Motor neuron (in vitro differentiated cells): ENCODE measurements at places on chromosomes 5 and 9.

DNA sequence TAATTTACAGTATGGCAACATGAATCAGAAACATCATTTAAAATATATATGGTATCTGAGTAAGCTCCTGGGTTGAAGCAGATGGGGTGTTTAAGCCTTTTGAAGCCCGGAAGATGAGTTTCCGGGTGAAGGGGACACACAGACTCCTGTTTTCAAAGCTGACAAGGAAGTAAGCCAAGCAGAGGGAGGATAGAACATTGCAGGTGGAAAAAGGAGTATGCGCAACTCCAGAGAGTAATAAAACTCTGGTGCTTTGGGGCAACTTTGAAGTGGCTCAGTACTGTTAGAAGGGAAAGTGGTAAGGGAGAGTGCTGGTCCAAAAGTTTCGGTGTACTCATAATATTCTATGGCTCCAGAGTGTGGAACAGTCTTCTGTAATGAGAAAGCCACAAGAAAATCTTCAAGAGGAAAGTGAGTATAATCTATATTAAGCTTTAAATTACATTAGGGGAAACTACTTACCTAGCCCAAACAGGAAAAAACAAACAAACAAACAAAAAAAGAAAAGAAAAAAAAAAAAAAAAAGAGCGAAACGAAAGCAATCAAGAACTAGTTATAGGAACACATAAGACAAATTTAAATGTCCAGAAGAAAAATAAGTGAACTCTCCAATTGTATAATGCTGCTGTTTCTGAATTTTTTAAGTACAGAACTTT, 2.3 kb upstream of the ST8SIA4 start:
- no peak for ATAC-seq

DNA sequence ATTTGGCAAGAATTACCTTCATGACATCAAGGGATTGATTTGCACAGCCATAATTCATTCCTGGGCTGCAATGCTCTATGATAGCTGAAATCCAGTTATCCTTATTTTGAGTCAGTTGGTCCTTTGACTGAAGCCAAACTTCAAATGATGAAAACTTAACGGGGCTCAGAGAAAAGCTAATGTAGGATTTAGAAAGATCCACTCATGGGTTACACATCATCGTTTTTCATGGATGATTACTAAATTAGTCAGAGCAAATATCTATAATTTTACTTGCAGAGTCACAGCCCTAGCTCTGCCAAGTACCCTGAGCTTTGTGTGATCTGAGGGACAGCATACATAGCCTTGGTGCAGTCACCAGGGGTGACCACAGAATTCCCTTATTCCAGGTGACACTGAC, 27.3 kb upstream of the MUSK start:
- ATAC-seq = no peak

DNA sequence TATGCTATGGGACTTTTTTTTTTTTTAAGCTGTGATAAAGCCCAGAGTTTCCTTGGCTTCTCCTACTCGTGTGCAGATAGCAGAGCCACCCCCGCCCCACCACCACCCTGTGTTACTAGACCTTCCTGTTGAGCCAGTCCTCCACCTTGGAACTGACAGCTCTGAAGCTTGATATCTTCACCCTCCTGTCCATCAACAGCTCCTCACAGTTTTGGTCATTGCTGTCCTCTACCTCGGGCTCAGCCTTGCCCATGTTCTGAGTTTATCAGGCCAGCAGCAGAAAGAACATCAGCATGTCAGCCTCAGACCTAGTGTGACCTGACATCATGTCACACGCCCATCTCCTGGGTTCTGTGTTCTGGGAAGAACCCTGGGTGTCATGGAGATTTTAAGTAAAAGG, 167.1 kb upstream of the RAI14 start:
- ATAC-seq = no peak

DNA sequence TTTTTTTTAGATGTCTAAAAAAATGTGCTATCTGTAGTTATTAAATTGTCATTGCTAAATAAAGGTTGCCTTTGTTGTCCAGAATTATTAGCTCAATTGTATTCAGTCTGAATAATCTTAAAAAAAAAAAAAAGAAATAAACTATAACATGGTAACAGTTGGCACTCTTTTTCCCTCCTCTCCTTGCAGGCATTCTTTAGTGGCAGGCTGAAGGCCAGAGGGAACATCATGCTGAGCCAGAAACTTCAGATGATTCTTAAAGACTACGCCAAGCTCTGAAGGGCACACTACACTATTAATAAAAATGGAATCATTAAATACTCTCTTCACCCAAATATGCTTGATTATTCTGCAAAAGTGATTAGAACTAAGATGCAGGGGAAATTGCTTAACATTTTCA, 87.6 kb upstream of the FAM170A start:
- no peak for ATAC-seq

DNA sequence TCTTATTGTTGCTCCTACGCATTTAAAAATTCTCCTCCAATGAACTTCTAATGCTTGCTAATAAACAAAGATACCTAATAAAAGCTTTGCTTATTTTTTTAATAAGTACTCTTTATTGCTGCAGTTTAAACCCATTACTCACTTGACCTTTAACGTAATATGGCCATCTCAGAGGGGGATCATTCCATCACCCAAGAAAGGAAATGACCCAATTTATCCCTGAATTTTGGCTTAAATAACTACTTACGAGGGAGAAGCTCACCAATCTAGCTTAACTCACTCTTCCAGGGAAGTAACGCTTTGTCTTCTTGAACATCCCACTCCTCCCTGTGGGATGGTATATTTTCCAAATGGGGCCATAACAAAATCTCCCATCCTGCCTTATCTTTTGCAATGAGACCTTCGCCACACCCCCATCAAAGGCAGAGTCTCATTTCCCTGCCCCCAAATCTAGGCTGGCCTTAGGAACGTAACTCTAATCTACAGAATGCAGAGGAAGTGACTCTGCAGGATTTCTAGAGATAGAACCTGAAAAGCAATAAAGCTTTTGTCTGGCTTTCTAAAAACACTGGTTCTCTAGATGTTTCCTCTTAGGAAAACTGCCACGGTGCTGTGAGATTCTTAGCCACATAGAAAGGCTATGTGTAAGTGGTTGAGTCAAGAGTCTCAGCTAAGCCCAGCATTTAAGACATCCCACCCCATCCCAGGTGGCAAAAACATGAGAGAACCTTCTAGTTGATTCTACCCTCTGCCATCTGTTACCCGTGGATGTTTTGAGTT, 310.0 kb downstream of the ASTN2 start:
- ATAC-seq = no peak

GRCh38 chr9:18666348-18666747, 192.4 kb downstream of the ADAMTSL1 start:
- ATAC-seq = no peak

GRCh38 chr9:129352146-129352865, 174.2 kb upstream of the IER5L start:
- peak; percentile 36 for ATAC-seq

GRCh38 chr9:24614070-24614469, 68.4 kb upstream of the IZUMO3 start:
- no peak for ATAC-seq

DNA sequence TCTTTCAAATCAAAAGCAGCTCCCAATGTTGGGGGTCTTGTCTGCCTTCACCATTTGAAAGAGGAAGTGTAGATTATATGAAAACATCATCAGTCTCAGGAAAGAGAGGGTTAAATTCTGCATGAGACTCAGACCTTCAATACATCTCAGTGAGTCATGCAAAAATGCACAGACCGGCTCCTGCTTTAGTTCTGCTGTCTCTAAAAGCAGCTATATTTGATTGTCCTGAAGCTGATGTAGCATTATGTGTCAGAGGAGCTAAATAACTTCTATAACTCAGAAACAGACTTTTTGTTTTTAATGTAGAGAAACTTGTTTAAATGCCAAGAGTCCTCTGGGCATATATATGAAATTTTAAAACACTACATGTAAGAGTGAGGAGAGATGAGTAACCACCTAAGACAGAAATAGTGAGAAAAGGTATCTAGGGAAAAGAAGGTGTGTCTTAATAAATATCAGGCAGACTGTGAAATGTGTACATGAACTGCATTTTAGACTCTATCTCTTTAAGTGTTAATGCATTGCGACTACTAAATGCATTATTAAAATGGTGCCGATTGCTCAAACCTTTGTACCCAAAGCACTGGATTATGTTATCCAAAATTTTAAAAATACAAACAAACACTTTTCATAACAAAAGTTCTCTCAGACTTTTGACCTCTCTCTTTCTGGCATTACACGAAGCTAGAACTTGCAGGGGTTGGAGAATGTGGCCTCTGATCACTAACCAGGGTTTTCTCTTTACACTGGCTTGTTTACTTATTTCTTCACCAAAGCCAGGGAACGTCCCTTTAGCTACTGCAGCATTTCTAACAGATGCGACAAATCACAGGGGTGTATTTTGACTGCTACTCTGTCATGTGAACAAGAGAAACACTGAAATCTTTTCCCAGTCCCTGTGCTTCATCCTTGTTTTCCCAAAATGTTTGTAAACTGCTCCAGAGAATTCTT, 302.3 kb downstream of the ARL15 start:
- no peak for ATAC-seq

DNA sequence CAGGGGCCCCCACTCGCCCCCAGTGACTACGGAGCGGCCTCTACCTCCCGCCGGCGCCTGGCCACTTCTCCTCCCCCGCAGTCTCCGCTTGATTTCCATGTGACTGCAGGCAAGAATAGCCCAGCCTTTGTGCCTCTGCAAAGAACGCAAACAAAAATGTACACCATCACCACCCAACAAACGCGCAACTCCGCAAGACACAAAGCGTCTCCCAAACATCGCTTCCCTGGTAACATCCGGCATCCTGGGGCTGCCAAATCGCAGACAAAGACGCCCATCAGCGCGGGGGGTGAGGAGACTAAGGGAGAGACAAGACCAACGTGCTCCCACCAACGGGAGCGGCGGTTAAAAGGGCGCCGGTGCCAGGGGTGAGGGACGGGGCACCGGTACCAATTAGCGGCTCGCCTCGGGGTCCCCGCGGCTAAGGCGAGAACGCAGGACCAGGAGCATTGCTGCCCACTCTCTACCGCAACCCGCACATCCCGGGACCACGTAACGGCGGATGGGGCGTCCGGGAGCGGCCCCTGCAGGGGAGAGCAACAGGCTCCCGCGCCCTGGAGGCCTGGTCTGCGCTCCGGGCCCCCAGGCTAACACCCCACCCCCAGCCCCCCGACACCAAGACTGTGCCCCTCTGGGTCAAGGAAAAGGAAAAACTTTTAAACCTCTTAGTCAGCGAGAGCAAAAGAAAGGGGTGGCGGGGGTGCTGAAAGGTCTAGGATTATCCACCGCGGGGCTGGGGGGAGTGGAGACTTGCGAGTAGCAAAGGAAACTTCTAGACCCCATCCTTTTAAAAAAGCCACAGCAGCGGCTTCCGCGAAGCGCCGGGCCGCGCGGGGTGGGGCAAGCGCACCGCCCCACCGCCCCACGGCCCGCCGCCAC, 885 bp downstream of the MPDZ start:
- ATAC-seq = peak; percentile 59

- ATAC-seq = no peak
Measured at GRCh38 chr5:102893942-102894341, 138.8 kb downstream of the PAM start.

DNA sequence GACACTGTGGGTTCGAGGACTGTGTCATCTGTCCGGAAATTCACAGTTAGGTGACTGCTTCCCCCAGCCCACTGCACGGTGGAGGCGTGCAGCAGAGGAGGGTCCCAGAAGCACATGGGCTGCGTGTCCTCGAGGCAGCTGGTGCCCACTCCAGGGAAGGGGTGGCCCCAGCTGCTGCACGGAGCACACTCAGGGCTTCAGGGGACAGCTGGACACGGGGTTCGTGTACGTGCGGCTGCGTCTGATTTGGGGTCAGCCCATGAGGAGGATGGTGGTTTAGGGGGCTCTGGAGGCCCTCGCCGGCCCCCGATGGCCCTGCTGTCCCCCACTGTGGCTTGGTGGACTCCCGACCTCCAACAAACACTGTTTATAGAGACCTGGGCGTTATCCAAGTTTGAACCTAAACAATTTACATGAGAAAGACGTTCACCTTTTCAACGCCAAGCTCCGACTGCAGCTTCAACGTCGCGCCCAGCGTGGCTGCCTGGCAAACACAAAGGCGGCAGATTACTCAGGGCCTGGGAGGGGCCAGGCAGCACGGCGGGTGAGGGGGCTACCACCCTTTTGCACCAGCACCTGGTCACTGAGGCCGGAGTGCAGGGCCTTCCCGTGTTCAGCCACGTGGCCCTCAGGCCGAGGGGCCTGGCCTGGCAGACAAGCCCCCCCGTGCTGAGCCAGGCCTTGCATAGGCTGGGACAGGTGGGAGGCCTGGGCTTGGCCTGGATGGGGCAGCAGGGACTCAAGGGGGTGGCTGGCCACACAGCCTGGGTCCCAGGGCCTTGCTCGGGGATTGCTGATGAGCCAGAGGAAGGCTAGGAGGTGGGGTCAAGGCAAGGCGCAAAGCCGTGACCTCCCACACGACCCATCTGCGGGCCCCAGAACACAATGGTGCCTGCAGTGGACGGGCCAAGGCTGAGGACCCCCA, 55.2 kb downstream of the EXD3 start:
- no peak for ATAC-seq

GRCh38 chr9:83235526-83235925, 172.6 kb upstream of the RASEF start:
- no peak for ATAC-seq

- no peak for ATAC-seq
Measured at GRCh38 chr5:61228691-61229280, 66.5 kb upstream of the SMIM15 start.

DNA sequence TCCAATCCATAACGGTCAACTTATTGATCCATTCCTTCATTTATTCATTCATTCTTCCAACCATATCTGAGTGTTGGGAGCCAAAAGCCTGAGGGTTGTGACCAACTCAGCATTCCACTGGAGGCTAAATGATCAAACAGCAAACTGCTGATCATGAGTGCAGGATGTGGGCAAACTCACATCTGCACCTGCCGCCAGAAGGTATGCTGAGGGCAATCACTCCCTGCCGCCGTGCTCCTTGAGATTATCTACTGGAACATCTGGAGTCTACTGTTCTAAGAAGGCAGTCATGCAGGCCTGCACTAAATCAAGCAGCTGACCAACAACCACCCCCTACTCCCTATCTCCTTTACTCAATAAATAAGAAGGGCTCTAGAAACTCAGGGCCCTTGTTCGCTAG, 184.0 kb downstream of the TTLL11 start:
- no peak for ATAC-seq

DNA sequence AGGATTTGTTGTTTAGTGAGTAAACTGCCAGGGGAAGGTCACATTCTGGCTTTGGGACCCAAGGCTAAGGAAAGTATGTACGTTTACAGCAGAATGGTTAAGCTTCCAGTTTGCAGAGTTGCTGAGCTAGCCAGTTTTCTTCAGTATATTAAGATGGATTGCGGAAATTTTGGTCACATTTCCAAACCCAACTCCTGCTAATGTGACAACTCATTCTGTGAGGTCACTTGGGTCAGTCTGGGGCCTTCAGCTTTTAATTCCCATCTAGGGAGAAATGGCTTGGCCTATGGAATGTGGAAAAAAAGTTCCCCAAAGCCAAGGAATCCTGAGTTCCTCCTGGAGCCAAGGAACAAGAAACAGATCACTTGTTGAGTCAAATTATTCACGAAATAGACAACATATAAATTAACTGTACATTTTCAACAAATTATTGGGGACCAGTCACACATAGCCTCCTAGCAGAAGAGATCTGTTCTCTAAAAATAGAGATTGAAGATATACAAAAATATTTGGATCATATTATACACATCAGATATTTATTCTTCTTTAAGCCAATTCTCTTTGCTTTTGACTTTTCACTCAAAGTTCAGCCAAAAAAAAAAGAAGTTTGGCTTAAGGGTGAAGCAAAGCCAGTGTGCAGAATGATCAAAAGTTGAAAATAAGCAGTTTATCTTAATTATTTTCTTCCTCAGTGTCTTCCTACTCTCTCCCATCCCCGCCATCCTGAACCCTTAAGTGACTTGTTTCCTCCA, 8.8 kb downstream of the KCNV2 start:
- no peak for ATAC-seq
